Activated CD8-positive, alpha-beta memory T cell treated with anti-CD3 and anti-CD28 coated beads, Interleukin-2, amount 50 U/mL, for 4 hours (primary cell): ENCODE measurements at places on chromosomes 11 and 22.
A peak's percentile ranks its signal among the peaks of the same experiment; 100 is the strongest.

DNA sequence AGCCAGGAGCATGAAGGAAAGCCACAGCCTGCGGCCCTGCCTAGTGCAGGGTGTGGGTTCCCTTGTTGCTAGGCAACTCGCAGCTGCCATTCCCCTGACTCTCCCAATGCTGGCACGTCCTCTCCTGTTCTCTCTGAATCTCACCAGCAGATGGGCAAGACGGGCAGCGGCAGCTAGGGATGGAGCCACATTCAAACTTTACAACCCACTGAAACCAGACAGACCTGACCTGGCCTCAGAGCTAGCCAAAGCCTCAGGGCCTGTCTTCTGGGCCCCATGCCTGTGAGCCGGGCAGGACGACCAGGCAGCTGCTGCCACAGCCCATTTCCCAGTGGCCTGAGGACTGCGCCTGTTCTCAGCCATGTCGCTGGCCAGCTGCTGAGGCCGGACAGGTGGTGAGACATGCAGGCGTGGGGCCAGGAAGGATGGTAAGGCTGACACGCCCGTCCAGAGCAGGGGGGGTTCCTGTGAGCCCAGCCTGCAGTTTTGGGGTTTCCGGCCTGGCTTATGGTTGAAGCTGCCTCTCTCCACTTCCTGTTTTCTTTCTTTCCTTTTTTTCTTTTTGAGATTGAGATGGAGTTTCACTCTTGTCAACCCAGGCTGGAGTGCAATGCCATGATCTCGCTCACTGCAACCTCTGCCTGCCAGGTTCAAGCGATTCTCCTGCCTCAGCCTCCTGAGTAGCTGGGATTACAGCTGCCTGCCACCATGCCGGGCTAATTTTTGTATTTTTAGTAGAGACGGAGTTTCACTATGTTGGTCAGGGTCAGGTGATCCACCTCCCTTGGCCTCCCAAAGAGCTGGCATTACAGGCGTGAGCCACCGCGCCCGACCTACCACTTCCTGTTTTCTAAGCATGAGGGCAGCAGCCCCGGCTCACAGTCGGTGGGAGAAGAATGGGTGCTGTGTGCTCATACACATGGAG lies 4.1 kb downstream of the SUN2 start:
- peak; percentile 53 for DNase-seq

DNA sequence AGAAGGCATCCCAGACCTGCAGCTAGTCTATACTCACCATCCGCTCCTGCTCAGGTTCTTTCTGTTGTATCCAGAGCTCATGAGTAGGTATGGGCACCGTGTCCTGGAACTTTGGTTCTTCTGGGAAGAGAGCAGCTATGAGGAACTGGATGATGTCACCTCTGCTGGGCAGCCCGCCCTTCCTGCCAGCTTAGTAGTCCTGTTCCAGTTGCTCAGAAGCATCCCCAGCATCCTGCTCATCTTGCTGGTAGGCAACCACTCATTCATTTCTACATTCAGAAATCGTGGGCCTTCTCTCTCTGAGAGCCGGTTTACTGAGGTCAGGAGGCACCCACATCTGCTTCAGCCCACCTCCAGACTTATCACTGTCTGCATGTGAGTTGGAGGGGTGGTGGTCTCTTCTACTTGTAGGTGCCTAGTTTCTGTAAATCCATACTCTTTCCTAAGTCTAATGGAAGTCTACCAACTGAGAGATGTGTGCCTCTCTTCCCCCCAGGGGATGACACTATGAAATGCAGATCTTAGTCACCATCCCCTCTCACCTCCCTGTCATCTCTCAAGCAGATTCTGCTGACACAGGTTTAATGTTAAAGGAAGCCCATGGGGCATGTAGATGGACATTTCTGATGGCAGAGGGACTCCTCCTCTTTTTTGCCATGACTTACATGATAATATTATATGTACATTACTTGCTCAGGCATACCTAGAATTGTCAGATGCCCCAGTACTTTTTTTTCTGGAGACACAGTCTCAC lies 29.6 kb upstream of the CCDC134 start:
- DNase-seq = no peak

GRCh38 chr11:125315079-125315740 lies 150.7 kb downstream of the PKNOX2 start:
- DNase-seq = no peak

GRCh38 chr11:68684385-68685356 lies at the start of gene GAL:
Gene GAL (plus strand): TSS chr11:68684544. CDS start chr11:68684924, 380 bp downstream.
- no peak for DNase-seq

GRCh38 chr11:15123849-15124248 lies 9.1 kb downstream of the INSC start:
- no peak for DNase-seq
